ENCODE measurements at places on chromosomes 3 and 15. TPM values are rescaled to one million over a fixed set of nuclear protein-coding genes. Genes with fewer than 3 reads are reported as not detected.

ITIH3 gene
- 1,822 TPM for total RNA-seq

CPLX3 gene
- total RNA-seq = not detected

LRRIQ4 gene
- not detected for total RNA-seq

DNA sequence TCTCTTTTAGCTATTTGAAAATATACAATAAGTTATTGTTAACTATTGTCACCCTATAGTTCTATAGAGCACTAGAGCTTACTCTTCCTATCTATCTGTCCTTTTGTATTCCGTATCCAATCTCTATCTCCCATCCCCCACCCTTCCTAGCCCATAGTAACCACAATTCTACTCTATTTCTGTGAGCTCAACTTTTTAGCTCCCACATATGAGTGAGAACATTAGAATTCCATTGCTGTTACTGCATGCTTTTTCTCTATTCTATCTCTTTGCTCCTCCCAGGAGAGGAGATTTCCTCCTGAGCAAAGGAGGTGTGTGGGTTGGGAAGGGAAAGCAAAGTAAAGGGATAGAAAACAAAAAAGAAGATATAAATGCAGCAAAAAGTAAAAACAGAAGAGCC, 105.6 kb upstream of the SLC4A7 start:
- no peak for DNase-seq

IQCF5 gene
- not detected for total RNA-seq

PLD1 gene
- 18.2 TPM for total RNA-seq

DNA sequence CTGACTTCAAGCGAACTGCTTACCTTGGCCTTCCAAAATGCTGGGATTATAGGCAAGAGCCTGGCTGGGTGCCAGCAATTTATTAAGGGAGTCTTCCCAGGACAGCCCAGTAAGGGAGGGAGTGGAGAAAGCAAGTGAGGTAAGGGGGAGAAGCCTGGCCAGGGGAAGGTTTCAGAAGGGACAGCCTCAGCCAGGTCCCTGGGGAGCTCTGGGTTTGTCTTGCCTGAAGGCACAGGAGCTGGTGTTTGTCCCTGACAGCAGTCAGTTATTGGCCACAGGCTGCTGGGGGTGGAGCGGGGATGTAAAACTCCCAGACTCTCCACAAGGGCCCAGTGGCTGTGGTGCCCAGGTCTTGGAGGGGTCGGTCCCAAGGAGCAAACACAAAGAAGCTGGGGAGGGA, 33.0 kb upstream of the CDCP1 start:
- no peak for DNase-seq

GCSAM gene
- total RNA-seq = not detected

DNA sequence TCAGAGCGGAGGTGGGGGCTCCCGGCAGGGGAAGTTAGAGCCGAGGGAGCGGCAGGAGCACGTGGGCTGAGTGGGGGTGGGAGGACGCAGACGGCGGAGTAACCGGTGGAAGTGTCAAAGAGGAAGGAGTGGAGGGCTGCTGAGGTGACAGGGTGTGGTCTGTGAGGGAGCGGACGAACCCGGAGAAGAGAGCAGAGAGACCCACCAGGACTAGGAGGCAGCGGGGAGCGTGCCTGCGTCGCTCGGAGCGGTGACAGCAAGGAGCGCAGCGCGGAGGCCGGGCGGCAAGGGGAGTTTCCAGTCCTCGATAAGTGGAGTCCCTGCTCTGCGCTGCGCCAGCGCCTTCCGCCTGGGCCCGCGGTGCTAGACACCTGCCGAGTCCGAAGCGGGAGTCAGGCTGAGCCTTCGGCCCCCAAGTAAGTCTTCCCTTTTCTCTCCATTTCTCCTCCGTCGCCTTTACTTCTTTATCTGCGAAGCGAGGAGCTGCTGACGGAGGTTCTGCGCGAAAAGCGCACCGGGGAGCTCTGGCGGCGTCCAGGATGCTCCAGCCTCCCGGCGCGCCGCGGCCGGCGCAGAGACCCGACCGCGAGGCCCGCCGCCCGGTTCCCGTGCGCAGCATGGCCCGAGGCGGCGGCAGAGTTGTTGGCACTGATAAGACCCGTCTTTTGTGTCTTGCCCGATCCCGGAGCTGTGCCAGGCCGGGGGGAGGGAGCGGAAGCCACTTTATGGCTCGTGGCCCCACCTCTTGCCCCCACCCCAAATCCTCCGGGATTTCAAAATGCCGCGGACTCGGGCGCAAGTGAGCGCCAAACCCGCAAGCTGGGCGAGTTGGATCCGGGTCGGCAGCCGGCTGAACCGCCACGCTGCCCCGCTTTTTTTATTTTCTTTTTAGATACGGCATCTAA, 533.0 kb upstream of the SEMA6D start:
- DNase-seq = peak; percentile 29

DNA sequence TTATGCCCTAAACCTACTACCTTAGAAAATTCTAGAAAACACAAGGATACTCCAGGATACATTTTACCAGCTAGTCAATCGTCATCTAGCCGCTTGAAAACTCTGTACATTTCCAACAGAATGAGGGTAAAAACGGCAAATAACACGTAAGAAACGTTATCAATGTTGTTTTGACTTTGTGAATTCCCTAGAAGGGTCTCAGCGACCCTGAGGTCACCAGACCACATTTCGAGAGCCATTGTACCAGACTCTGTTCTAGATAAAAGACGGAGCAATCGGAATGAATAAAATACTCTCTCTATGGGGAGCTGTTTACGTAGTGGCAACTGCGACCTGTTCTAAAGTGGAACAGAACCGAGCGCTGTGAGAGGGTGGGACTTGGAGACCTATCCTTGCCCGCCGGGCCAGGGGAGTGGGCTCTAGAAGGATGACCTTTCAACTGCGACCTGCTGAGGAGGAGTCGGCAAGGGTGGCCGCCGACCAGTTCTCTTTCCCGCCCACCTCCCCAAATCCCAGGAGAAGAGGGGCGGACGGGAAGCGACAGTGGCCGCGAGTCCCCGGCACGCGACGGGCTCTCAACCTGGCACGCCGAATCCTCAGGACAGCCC, 778 bp upstream of the AP4E1 start:
- peak; percentile 62 for DNase-seq

OCA2 gene
- 0.13 TPM for total RNA-seq

GRCh38 chr3:30924763-30925162, 30.3 kb upstream of the GADL1 start:
- no peak for DNase-seq

XCR1 gene
- 0.04 TPM for total RNA-seq

DNA sequence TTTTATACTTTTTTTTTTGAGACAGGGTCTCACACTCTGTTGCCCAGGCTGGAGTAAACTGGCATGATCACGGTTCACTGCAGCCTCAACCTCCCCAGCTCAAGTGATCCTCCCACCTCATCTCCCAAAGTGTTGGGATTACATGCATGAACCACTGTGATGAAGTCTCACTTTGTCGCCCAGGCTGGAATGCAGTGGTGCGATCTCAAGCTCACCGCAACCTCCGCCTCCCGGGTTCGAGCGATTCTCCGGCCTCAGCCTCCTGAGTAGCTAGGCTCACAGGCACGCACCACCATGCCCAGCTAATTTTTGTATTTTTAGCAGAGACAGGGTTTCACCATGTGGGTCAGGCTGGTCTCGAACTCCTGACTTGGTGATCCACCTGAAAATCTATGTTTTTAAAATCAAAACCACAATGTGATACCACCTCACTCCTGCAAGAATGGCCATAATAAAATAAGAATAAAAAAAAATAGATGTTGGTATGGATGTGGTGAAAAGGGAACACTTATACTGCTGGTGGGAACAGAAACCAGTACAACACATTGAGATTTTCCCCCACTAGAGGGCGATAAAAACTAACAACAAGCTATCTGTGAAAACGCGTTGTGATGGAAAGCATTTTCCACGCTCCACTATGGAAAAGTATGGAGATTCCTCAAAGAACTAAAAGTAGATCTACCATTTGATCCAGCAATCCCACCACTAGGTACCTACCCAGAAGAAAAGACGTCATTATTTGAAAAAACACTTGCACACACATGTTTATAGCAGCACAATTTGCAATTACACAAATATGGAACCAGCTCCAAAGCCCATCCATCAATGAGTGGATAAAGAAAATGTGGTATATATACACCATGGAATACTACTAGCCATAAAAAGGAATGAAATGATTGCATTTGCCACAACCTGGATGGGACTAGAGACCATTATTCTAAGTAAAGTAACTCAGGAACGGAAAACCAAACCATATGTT, 26.8 kb upstream of the OCA2 start:
- no peak for DNase-seq

IL17RB gene
- total RNA-seq = 27.3 TPM

DNA sequence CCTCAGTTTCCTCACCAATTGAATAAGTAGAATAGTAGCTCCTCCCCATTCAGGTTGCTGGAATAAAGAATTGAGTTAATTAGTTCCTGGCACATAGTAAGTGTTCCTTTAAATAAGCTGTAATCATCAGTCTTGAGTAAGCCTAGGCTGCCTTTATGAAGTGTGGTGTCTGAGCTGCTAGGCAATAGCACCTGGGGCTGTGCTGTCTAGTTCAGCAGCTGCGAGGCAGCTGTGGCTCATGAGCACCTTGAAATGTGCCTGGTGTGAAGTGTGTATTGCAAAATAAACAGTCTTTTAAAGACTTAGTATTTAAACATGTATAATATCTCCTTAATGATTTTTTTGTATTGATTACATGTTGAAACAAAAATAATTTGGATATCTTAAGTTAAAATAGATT, 77.6 kb downstream of the TOP2B start:
- no peak for DNase-seq

All from right lobe of liver (tissue), 6 donors.